ENCODE measurements at places on chromosomes 4 and X. TPM values are rescaled to one million over a fixed set of nuclear protein-coding genes. Genes with fewer than 3 reads are reported as not detected.

NUP62CL gene
- 2.7 TPM for total RNA-seq

- DNase-seq = no peak
These were observed 214.7 kb downstream of the ZNF674 start for GRCh38 chrX:46330513-46330912.

GRCh38 chr4:19684084-19684483, 567.6 kb upstream of the SLIT2 start:
- no peak for DNase-seq

GRCh38 chr4:165328101-165328425, 594 bp downstream of the MSMO1 start:
- DNase-seq = no peak

GRCh38 chr4:38452009-38452408, 212.0 kb upstream of the KLF3 start:
- no peak for DNase-seq

- no peak for DNase-seq
These were observed 26.1 kb downstream of the GASK1B start for GRCh38 chr4:158146736-158147135.

DNA sequence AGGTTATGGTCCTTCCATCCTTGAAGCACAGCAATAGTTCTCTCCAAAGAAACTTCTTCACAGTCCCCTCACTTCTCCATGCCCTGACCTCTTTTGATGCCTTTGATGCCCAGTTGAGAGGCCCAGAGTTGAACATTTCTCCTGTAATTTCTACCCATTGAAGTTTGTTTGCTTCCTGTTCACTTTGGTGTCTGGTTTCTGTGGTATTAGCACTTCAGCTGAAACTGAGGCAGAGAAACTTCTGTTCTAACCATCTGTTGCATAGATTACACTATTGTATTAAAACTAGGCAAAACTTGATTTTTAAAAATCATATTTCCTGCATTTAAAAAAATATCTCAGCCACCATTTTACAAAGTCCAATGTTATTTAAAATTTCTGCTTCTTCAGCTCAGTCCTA, 89.8 kb upstream of the ADGRG2 start:
- DNase-seq = no peak

GRCh38 chr4:100539706-100540105, 21.9 kb upstream of the EMCN start:
- no peak for DNase-seq

DNA sequence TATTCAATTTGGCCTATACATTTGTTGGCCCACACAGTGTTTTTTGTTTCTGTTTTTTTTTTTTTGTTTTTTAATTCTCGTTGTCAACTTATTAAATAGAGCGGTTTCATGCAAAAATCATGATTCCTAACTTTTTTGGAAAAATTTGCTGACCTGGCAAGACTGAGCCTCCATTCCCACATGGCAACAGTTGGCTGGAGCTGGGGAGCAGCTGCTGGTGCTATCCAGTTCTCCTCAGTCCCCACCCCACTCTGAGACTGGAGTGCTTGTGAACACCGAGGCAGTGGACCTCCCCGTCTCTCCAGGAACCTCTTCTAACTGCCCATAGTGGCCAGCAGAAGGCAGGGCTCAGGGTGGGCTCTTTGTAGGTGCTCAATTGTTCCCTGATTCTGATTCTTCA, 95.7 kb upstream of the OTUD4 start:
- DNase-seq = no peak
